ENCODE measurements at places on chromosomes 12 and 14.

DNA sequence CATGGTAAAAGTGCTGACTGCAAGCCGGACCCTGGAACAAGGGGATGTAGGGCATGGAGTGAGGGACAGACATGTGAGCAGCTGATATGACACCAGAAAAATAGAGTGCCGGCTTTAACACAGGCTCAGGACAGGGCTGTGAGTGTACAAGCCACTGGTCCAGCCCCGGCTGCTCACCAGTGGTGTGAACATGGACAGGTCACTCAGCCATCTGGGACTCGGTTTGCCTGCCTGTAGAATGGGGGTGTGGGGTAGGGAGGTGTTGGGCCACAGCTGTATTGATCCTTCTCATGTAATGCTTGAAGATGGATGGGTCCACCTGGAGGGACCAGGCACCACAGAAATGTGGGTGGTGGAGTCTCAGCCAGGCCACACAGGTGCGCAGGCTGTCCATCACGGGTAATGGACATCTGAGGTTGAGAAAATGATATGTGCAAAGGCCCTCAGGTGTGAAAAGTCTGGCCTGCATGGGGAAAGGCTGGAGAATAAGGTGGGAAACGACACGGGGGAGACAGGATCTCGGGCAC lies 10.6 kb upstream of the KRT74 start:
- no peak for DNase-seq

- no peak for DNase-seq
Observed at GRCh38 chr14:101000711-101001250, 97.3 kb upstream of the RTL1 start.

DNA sequence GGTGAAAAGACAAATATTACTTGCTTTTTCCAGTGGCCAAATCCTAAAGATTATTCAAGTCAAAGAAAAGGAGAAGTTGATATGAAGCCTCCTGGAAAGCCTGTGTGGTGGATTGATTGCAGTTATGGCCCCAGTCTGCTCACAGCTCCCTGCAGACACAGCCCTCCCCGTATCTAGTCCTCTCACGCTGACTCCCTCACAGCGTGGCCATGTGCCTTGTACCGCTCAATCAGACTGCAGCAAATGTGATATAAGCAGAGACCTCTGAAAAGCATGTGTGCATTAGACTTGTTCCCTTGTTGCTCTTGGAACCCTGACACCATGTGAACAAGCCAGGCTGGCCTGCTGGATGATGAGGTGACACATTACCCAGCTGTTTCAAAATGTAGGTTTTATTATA lies 398.0 kb upstream of the GARIN6 start:
- DNase-seq = no peak

DNA sequence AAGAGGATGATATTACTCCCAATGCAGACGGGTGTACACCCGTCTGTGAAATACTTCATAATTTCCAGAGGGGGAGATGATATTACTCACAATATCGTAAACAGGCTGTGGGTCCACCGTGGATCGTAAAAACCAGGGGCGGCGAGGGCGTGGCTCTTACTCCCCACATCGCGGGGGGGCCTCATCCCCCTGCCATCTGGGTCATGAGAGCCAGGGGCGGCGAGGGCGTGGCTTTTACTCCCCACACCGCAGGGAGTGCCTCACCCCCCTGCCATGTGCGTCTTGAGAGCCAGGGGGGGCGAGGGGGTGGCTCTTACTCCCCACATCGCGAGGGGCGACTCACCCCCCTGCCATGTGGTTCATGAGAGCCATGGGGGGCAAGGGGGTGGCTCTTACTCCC lies 86.2 kb upstream of the GNG2 start:
- no peak for DNase-seq

DNA sequence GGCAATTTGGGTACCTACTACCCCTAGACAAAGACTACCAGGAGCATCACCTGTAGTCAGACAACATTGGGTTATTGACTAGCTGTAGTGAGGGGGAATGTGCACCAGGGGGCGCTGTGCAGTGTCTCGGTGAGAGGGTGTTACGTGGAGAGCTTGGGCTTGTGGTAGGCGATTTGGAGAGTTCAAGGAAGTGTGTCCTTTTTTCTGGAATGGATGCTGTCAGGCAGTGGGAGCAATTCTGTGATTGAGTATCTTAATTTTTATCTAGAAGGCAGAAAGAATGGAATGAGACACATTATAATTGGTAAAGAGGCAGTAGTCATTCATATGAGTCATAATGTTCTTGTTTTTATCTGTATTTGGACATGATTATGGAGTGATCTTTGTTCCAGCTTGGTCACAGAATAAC lies 187.7 kb downstream of the GALC start:
- DNase-seq = peak; percentile 35

- no peak for DNase-seq
Observed at GRCh38 chr12:12265571-12266388, 1.1 kb downstream of the LRP6 start.

- DNase-seq = no peak
Observed at GRCh38 chr14:100049220-100049619, 16.0 kb upstream of the EVL start.

GRCh38 chr12:29763301-29763683 lies 20.4 kb downstream of the TMTC1 start:
- DNase-seq = no peak

DNA sequence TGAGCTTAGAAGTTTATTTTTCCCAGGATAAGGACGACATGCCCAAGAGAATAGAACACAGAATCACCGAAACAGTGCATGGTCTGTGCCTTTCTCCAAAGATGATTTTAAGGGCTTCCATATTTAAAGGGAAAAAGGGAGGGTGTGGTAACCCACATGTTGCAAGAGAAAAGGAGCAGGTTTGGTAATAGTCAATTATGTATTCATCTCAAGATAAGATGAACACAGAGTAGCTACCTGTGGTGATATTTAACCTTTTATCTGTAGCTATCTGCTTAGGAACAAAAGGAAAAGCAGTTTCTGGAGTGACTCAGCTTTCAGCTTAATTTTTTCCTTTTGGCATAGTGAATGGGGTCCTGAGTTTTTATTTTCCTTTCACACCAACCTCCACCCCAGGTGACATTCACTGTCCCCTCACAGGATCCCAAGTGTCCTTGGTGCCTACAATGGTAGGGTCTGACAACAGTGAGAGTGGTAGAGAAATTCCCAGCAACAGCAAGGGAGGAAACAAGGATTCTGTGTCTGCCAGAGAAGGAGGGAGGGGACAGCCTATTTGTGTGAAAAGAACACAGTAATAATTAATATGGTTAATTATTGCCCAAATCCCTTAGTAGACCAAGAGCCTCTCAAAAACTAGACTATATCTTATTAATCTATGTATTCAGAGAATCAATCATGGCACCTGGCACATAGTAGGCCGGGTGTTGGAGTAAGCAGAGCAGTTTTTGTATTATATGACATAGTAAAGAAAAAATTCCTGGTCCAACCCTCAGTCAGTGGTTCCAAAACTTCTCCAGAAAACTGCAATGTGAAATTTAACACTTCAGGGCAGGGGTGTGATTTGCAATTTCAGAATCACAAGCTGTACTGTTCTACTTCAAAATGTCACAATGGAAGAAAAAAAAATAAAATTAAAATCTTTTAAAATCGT lies 154.5 kb downstream of the PHLDA1 start:
- DNase-seq = no peak

GRCh38 chr12:32568228-32568627 lies 110.9 kb upstream of the DNM1L start:
- no peak for DNase-seq

GRCh38 chr12:38373784-38374183 lies 57.2 kb downstream of the ALG10B start:
- no peak for DNase-seq

DNA sequence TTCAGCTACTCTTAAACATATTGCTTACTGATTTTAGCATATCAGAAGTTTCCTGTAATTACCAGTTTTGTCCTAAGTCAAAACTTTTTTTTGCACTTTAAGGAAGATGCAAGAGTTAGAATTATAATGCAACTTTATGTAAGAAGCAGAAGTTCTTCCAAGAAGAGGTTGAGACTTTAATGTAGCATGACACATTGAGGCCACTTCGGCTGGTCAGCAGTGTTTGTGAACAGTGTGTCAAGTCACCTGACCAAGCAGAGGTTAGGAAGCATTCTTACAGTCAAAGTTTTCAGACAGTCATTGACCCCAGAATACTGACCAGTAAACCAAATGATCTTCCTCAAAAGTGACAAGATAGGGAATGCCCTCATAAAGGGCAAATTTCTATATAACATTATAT lies 15.2 kb downstream of the FGFR1OP2 start:
- no peak for DNase-seq

DNA sequence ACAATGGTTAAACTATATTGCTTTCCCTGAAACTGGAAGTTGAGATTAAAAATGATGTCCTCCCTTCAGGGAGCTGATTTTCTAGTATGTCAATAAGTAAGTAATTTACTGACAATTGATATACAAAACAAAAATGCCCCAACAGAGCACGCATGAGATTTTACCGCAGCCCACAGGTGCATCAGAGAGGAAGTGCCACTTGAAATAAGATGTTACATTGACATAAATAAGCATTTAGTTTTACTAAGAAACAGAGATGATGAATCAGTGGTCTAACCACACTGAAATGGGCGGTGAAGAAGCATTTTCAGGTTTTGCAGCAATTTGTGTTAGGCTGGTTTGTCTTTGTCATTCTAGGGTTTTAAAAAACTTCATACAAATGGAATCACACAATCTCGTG lies 8.8 kb upstream of the CLECL1 start:
- DNase-seq = peak; percentile 78

DNA sequence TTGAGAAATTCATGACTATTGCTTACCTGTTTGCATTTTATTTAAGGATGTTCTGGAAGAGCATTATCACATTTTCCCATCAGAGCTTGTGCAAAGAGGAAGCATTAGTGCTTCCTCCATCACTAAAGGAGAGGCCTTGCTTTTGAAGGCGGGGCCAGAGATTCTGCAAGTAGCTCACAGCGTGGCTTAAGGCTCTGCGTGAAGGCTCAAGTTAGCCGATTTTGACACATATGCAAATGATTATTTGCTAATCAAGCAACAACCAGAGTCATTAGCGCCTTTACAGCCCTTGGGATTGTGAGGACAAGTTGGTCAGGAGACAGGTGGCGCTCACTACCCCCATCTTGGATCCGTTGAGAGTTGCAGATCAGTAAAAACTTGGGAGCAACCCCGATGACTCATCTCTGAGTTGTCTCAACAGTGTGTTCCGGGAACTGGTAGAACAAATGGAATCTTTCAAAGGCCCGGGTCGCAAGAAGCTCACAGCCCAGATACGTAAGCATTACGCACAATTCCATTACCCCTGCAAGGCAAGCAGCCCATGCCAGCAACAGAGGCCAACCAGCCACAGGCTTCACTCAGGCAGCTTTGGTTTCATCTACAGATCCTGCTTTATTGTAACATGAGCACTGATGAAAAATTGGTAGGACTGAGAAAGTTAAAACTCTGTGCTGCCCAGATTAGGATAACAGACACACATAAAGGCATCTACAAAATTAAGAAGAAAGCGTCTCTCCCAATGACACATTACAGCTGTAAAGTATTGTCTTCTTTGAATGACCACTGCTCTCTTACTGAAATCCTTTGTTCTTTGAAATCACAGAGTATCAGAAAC lies 34.9 kb upstream of the SPTSSA start:
- no peak for DNase-seq

DNA sequence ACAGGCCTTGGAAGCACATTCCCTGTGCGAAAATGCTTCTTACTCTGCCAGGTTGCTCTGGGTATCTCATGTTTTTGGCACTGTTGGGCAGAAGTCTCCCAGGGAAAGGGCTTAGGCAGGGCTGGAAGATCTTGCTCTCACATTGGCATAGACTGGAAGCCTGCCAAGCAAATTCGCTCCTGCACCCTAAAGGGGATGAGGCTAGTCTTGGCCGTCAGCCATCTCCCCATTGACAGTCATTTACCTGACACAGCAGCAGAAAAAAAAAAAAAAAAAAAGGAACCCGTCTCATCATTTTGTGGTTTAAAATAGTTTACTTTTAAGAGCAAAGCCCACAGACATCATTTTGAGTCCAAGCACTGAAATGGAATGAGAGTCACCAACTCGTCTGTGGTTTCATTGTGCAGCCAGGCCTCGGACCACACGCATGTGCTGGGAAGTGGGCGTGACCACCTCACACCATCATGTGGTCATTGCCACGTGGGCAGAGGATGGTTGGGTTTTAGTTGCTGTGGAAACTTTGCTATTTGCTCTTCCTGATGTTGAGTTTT lies 84.8 kb downstream of the NRXN3 start:
- DNase-seq = no peak

DNA sequence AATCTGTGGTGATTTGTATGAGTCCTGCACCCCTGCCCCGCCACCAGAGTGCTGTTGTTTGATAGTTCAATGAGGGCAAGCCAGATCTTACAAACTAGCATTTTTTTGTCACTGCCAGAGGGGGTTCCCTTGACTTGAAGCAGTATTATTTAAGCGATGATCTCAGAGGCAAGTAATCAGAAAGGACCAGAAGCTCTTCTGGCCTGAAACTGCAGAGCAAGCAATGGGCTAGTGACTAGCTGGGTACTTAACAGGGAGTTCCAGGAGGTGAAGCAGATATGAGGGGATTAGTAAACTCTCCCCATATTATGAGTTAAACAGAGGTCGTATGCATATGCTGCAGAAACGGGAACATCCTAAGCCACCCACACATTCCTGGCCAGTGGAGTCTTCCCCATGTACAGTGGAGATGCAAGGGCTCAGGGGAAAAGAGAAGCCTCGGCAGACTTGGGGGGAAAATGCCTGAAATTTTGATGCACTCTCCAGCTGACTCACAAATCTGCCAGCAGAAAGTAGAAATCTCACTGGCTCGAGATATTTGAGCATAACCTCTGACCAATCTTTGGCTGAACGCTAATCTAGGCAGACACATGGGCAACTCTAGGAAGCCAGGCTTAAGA lies 8.3 kb upstream of the CRACR2A start:
- DNase-seq = no peak

DNA sequence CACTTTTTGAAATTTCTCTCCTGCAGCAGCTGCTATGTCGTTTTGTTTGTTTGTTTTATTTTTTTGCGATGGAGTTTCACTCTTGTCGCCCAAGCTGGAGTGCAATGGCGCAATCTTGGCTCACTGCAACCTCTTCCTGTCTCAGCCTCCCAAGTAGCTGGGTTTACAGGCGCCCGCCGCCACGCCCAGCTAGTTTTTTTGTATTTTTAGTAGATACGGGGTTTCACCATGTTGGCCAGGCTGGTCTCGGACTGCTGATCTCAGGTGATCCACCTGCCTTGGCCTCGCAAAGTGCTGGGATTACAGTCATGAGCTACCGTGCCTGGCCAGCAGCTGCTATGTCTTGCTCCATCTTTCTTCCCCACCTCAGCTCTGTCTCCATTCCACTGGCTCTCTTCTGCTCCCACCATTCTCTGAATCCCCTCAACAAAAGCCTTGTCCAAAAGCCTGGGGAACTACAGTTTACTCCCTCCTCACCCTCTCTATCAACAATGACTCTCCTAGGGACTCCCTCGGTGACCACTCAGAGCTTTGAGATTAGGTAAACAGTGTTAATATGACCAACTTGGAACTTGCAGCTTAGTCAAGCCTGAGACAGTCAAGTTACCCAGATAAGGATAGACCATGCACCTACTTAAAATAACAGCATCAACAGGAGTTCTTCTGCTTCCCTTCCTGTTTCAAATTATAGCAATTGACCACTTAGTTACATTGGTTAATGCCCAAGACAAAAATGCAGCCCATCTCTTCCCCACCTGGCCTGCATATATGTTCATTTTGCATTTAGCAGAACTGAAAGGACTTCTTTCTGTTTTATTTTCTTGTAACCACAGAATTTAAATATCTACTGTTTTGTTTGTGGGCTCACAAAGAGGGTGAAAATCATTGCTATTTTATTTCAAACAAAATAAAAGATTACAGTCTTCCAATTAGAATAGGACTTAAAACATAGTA lies 189.0 kb upstream of the AMIGO2 start:
- no peak for DNase-seq

Measured in activated naive CD4-positive, alpha-beta T cell treated with Interleukin-2 at 50 U/mL for 16 hours (primary cell).